ENCODE measurements at places on chromosomes 1 and 21. TPM values are rescaled to one million over a fixed set of nuclear protein-coding genes. Genes with fewer than 3 reads are reported as not detected.

The DNAJB4 gene
- 33.9 TPM for total RNA-seq

The PLA2G2D gene
- total RNA-seq, result not detected

The SLFNL1 gene
- total RNA-seq, result 1.4 TPM

The LRRN2 gene
- total RNA-seq, result not detected

The KIF14 gene
- 3.6 TPM for total RNA-seq

The CASQ1 gene
- not detected for total RNA-seq

The FCRLA gene
- total RNA-seq, result 2.1 TPM

The F3 gene
- 11.8 TPM for total RNA-seq

The VASH2 gene
- total RNA-seq, result 3.5 TPM

The LORICRIN gene
- not detected for total RNA-seq

The KIAA0040 gene
- 0.16 TPM for total RNA-seq

The KDF1 gene
- total RNA-seq, result not detected

The SLAMF6 gene
- total RNA-seq, result not detected

The CA6 gene
- not detected for total RNA-seq

The S100A3 gene
- 7.1 TPM for total RNA-seq

The EFNA3 gene
- total RNA-seq, result 1.7 TPM

The TACSTD2 gene
- total RNA-seq, result 9.7 TPM

The KRTAP23-1 gene
- total RNA-seq, result not detected

The C8A gene
- not detected for total RNA-seq

The YY1AP1 gene
- 65.3 TPM for total RNA-seq

The TXNIP gene
- 61.0 TPM for total RNA-seq

The PLCH2 gene
- not detected for total RNA-seq

The NPR1 gene
- total RNA-seq, result 1.0 TPM

The MPL gene
- total RNA-seq, result not detected

The PRAMEF7 gene
- not detected for total RNA-seq

The SSU72 gene
- total RNA-seq, result 107 TPM

The VTCN1 gene
- total RNA-seq, result not detected

The OR14K1 gene
- not detected for total RNA-seq

The KCNN3 gene
- 0.13 TPM for total RNA-seq

The MYOG gene
- total RNA-seq, result 22.8 TPM

The GART gene
- total RNA-seq, result 82.7 TPM

The B3GALT2 gene
- total RNA-seq, result 1.8 TPM

The PGLYRP3 gene
- total RNA-seq, result not detected

The CYP4Z1 gene
- total RNA-seq, result not detected

All from epithelial cell of alveolus of lung (primary cell).